ENCODE measurements at places on chromosomes 7 and 10.

DNA sequence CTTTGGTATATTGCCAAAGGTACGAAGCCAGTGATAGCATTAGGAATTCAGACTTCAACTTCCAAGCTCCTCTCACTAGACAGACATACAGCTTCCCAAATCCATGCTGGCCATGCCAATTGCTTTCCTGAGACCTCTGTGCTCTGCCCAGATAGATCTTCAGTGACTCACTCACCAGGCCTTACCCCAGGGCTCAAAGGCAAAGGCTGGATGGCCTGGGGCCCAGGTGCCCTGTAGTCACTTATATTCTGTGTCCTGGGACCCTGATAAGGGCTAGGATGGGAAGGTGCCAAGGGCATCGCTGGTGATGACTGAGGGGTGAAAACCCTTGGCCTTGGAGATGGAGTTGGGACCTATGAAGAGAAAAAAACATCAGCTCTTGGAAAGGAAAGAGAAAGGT, 27.7 kb downstream of the WNT8B start:
- no peak for DNase-seq

DNA sequence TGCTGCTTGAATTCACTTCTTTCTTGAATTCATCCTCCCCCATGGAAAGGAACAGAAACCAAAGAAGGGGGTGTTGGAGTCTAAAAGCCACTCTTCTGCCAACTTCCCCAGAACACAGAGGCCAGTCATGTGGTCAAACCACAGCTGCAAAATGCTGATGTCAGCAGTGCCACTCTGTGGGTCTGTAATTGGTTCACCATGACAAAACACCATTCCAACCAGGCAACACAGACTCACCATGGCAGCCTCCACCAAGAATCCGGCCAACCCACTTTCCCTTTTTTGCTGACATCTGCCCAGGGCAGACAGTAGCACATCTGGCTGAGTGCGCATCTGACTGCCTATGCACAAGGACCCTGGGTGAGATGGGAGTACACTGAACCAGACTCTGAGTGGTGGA, 16.8 kb downstream of the OSBPL3 start:
- no peak for DNase-seq

GRCh38 chr7:28570113-28570969, 158.0 kb downstream of the CREB5 start:
- DNase-seq: no peak

DNA sequence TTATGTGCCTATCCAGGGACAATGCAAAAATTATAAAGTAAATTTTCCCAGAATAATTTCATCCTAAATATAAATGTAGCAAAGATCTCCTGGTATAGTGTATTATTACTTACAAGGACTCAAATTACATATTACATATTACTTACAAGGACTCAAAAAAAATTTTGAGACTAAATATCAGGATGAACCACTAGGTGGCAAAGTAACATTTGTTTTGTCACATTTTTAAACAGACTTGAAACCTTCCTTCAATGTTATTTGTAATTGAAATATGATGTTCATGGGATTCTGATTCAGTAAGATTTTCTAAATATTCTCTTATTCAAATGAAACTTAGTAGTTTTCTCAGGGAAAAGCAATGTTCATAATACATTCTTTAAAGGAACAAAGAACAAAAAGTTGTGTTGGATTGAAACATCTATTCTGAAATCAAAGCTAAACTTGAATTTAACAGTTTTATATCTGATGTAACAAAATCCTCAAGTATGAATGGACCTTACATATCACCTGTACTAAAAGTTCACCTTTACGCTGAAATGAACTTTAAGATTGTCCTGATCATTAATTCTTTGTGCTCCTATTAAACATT, 74.3 kb upstream of the GNAI1 start:
- DNase-seq: no peak

DNA sequence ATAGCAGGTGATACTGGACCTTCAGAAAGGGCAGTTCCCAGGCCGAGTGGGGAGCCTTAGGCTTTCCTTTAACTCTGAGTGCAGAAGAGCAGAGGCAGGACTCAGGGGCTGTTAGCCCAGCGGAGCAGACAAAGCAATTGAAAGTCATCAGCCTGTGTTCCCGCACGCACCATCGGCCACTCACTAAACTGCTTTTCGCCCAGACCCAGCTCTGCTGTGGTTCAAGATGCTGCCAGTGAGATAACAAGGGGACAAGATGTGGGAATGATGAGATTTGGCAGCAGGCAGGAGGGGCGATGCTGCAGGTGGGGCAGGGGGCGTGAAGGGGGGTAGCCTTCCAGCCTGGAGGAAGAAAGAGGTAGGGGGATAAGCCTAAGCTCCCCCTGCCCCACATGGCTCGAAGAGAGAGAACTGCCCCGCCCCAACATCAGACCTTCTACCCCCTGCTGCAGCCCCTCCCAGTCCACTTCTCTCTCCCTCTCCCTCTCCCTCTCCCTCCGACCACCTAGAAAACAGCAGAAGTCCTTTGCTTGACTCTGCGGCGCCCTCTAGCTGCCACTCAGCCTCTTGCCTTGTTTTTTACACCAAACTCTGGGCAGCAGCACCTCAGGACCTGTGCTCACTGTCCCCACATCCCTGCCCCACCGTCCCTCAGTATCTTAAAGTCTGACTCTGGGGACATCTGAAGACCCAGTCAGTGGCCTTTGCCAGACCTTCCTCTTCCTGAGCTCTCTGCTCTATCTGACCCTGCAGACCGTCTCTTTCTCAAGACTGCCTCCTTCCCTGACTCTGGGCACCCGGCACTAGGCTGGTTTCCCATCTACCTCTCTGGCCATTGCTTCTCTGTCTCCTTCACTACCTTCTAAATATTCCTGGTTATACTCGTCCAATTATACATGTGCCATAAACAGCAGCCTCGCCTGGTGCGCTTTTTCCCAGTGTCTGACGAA, 110.5 kb downstream of the C10orf105 start:
- DNase-seq: peak; percentile 54

DNA sequence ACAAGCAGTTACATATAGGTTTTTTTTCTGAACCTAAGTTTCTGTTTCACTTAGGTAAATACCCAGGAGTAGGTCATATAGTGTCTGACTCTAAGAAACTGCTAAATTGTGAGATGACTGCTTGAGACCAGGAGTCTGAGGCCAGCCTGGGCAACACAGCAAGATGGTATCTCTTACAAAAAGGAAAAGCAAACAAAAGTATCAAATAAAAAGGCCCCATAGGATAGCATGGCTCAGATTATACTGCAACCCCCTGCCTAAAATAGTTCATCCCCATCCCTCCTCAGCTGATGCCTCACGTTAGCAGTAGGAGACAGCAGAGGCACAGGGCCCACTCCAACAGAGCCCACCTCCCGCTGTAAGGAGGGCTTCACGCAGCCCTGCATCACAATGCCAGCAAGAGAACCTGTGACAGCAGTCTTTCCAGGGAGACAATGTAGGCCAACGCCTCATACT, 90.3 kb downstream of the SRPK2 start:
- DNase-seq: no peak

DNA sequence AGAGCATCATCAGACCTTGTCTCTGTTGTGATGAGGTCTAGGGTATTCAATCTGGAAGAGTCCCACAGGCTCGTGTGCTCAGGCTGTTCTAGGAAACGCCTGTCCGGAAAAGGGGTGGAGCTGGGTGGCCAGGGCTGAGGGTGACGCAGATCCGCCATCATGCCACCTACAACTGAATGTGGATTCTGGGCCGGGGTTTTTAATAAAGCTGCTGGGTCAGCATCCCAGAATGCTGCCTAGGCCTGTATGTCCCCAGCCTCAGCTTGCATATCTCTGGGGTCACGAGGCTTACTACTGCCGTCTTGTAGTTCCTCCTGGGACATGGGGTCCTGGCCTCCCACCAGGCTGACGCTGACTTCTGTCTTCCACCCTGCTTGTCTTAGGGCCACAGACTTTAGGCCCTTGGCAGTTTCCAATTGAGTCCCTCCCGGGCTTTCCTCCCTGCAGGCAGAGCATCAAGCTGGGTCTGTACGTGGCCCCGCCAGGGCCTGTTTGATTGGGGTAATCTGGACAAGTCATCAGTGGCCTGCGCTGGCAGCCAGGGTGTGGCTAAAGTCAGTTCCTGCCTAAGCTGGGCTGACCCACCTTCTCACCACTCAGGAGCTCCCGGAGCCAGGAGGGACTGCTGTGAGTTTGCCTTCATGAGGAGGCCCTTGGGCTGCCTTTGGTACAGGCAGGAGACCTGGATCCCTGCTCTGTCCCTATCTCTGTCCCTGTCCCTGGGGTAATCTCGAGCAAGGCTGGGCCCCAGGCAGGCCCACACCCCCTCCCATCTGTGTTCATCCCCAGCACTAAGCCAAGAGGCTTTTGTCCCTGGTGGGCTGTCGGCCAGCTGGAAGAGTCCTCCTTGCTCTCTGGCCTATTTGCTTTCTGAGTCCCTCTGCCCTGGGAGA, 79.9 kb downstream of the ZMIZ1 start:
- DNase-seq: no peak

DNA sequence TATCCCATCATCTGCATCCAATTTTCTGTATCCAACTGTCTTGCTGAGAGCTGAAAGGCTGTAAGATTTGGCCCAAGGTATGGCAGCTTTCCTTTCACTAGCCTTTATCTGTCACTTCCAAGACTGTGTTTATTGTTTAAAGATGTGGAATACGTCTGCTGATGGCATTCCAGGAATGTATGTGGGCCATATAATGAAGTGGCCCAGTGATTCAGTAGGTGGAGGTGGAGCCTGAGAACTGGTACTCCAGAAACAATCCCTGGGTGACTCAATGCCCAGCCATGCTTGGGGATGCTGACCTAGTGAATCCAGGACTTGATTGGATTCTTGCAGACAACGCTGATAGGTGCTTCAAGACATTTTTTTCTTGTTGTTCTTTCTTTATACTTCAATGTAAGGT, 13.5 kb downstream of the NEUROD6 start:
- no peak for DNase-seq

DNA sequence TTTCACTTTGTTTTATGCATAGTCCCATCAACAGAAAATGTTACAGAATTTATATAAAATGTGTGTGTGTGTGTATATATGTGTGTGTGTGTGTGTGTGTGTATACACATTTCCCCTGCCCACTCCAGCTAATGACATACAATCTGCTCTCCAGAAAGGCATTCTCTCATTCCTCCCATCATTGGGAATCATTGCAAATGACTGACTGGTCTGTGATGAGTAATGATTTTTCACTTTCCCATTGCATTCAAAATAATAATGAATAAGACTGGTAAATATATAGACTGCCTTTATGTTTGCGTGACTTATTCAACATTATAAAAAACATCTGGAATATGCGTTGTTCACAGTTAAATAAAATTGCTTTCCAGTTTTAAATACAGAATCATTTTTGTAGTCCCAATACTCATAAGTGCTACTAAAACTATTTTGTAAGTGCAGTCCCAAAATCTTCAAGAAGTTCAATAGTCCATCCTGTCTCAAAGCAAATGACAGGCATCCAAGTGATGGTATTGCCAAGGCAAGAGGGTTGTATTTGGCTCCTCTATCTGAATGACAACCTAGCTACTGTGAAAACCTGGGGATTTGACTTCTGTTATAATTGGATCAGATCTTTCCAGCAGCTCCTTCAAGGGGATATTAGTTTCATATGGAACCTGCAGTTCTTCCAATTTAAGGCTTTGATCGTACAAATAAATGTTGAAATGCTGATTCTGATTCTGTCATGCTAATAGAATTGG, 150.9 kb downstream of the POLR1F start:
- DNase-seq: no peak

DNA sequence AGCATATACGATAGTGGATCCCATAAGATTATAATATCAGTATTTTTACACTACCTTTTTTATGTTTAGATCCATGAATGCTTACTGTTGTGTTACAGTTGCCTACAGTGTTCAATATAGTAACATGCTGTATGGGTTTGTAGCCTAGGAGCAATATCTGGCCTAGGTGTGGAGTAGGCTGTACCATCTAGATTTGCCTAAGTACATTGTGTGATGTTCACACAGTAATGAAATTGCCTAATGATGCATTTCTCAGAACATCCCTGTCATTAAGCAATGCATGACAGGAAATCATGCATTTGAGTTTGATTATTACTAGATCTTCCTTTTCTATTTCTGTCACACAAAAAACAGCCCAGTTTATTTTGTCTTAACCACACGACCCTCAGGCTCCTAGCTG, 14.5 kb downstream of the CBX3 start:
- DNase-seq: no peak

DNA sequence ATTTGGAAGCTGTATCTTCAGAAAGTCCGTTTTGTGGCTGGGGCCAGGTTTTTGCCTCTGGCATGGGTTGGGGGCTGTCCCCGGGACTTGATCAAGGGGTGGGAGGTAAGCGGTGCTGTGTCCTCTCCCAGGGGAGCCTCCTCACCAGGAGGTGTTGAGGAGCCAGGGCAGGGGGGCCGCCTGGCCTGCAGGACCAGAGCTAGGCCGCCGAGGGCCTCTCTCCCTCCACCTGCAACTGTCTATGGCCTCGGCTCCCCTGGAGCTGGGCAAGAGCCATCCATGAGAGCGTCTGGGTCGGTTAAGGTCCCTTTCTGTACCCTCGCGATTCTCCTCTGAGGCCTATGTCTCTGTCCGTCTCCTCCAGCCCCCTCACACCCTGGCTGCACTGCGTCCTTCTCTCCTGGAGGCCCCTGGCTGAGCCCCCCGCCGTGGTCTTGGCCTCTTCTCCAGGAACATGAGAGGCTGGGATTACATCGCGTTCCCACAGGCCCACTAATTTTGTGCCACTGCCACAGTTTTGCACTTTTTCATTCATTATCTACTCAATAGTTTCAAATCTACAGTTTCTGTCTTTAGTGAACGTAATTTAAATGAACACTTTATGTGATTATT, 20.6 kb downstream of the CALML5 start:
- no peak for DNase-seq
